ENCODE measurements at places on chromosomes 13 and 19. TPM values are rescaled to one million over a fixed set of nuclear protein-coding genes. Genes with fewer than 3 reads are reported as not detected.
A peak's percentile ranks its signal among the peaks of the same experiment; 100 is the strongest.

- no peak overlapping the region for H3K4me3 ChIP-seq
- H3K27me3 ChIP-seq = no peaks in the 10 kb centered on the region
- H3K27ac ChIP-seq = no peak overlapping the region
- DNase-seq = no peak
These were observed 20.4 kb upstream of the FAM216B start for GRCh38 chr13:42760951-42761350.

DNA sequence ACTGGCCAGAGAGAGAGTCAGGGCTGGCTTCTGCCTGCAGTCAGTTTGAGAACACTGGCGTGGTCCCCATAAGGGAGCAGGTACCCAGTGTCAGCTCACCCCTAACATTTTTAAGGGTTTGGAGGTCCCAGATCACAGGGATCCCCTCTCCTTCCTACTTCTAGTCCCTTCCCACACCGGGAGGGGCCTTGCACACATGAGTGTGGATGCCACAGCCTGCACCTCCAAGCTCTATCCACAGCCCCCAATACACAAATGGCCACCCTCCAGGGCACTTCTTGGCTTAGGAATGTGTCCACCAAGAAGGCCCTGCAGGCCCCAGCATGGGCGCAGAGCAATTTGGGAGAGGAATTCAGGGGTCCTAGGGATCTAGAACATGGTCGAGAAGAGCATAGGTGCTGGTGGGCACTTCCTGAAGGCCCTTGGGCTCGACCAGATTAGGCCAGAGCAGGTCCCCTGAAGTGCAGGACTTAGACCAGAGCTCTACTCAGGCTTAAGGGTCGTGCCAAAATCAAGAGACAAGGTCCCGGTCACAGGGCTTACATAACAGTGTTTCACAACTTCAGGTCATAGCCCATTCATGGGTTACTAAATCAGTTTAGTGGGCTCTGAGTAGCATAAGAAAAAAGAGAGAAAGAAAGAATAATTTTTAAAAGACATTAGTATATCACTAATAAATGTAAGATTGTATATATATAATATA is 16.0 kb downstream of the FXYD5 start:
- DNase-seq = no peak
- no peak overlapping the region for H3K4me3 ChIP-seq
- H3K27ac ChIP-seq = no peak overlapping the region
- no peaks in the 10 kb centered on the region for H3K4me1 ChIP-seq
- H3K36me3 ChIP-seq = peaks cover 7% of the 10 kb centered on the region
- no peaks in the 10 kb centered on the region for H3K27me3 ChIP-seq

DNA sequence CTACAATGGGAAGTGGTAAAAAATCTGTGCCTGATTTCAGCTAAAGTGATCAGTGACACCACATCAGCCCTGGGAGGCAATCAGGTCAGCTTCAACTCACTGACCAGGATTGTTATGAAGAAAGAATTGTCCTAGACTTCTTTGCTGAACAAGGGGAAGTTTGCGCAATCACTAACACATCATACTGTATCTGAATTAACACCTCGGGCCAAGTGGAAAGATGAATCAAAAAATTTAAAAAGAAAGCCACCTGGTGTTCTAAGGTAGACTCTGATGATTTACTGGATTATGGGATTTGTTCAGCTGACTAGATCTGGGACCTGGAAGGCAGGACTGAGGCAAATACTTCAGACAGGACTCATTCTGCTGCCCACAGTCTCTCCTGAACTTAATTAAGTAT is 161.8 kb downstream of the DIAPH3 start:
- no peak overlapping the region for H3K4me3 ChIP-seq
- no peak for DNase-seq

The SOHLH2 gene
- total RNA-seq = 0.17 TPM

DNA sequence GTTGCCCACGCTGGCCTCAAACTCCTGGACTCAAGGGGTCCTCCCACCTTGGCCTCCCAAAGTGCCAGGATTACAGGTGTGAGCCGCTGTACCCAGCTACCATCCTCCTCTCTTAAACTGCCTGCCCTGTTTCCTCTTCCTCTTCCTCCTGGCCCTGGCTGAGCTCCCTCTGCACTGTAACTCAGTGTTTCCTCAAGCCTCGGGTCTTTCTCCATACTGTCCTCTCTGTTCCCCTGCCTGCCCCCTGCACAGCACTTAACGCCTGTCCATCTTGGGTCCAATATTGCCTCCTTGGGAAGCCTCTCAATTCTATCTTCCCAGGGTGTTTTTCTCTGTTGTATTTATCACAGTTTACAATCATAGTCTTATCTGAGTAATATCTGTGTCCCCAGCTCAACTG is 6.1 kb downstream of the LIPE start:
- H3K27ac ChIP-seq = peak overlapping the region; percentile 13
- H3K4me1 ChIP-seq = peaks cover 6% of the 10 kb centered on the region

The FAM216B gene
- total RNA-seq = not detected

The CD22 gene
- 3.2 TPM for total RNA-seq

All from psoas muscle (tissue), 8 donors.